ENCODE measurements at places on chromosomes 5 and 9.

- no peak for DNase-seq
These were observed 537.8 kb upstream of the PTGER4 start for GRCh38 chr5:40141896-40142295.

DNA sequence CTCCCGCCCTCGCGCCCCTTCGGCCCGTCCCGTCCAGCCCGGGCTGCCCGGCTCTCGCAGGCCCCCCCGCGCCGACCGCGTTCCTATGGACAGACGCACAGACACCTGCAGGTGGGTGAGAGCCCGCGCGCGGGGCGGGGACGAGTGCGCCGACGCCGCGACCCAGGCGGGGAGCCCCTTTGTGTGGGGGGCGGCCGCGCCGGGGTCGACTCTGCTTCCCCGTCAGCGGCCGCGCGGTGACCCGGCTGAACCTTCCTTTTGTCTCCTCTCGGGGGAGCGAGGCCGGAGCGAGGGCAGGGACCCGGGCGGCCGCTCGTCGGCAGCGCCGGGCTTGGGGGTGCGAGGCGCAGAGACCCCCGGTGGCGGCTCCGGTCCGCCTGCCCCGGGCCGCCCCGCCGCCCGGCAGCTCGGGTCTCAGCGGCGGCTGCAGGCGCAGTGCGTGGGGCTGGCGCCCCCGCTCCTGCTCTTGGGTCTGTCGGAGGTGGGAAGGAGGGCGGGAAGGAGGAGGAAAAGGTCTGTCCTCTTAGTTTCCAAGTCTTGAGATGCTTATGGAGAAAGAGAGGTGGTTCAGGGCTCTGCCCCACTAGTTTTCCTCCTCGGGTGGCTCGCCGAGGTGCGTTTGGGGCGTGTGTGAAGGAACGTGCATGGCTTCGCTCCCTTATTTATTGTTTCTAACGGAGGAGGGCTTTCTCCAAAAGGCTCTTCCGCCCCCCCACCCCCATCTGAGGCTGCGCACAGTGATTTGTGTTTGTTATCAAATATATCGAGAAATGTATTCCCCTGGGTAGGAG lies 576 bp downstream of the KIAA1958 start:
- DNase-seq = peak; percentile 71

- DNase-seq = peak; percentile 6
These were observed 141.4 kb downstream of the AOPEP start for GRCh38 chr9:94867842-94868312.

GRCh38 chr9:78438780-78439179 lies 141.9 kb downstream of the PSAT1 start:
- no peak for DNase-seq

GRCh38 chr9:87336407-87336806 lies 161.3 kb upstream of the DAPK1 start:
- DNase-seq = no peak

DNA sequence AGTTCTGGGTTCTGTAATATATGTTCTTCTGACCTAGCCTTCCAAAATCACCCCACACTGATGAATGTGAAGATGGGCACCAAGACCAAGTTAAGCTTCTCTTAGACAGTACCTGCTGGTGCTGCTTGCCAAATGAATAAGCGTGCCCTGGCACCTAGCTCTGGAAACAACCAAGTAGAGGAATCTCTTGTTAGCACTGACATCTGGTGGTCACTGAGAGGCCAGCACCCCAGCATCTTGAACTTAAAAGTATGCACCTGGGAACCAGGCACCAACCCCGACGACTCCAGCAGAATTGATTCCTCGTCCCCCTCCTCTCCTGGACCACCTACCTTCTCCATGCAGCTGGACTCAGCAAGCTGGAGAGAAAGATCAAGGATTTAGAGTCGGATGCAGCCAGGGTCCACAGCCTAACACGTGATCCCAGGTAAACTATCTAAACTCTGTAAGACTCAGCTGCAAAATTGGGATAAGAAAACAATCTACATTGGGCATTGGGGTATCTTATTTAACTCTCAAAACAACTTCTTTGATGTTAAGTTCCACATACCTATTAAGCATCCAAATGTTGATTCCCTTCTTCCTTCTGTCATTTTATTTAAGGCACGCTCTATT lies 89.8 kb downstream of the SLC1A3 start:
- DNase-seq = peak; percentile 77

GRCh38 chr9:135360617-135361016 lies 119.0 kb upstream of the PPP1R26 start:
- DNase-seq = no peak

DNA sequence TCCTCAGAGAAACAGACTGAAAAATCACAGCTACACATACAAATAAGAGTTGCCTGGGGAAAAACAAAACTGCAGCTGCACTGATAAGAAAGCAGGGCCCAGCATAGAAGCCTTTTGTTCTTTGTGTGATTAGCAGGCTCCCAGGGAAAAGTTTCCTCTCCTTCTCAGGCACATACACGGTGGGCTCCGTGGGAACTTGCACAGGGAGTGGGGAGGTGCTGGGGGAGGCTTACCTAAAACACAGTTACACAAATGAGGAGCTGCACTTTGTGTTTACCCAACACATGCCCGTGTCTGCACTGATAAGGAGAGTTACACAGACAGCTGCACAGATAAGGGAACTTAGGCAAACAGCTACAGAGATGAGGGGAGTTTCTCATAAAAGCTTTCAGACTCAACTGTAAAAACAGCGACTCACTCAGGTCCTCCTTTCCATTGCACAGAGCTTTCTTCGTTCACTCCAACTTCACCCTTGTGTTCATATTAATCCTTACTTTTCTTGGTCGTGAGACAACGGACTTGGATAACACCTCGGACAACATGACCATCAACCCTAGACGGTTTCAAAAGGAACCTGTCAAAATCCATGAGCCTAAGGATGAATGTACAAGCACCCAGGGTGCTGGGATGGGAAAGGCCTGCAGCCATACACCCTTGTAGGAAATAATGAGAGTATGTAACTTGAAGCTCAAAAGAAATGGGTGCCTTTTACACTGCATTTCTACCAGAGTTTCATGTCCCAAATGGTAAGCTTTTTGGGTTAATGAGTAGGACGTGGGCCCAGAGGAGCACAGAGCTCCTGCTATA lies 50.8 kb downstream of the SERINC5 start:
- no peak for DNase-seq

DNA sequence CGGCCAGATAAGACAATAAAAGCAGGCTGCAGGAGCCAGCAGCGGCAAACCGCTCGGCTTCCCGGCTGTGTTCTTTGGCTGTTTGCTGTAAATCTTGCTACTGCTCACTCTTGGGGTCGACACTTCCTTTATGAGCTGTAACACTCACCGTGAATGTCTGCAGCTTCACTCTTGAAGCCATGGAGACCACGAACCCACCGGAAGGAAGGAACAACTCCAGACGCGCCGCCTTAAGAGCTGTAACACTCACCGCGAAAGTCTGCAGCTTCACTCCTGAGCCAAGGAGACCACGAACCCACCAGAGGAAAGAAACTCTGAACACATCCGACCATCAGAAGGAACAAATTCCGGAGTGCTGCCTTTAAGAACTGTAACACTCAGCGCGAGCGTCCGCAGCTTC lies 451.7 kb downstream of the AGTPBP1 start:
- DNase-seq = no peak

DNA sequence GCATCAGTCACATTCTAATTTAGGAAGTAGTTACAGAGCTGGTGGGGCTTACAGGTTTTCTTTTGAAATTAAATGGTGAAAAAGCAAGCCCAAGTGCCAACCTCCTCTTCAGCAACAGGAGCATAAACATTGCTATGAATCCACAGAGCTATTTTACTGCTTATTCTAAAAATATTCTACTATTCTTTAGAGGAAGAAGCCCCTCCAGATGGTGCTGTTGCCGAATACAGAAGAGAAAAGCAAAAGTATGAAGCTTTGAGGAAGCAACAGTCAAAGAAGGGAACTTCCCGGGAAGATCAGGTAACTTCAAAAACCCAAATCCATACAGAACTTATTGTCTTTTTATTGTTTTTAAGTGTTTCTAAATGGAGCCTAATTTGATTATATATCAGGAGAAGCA lies 202.8 kb downstream of the CWC27 start:
- no peak for DNase-seq

- DNase-seq = no peak
These were observed 938 bp downstream of the LPAR1 start for GRCh38 chr9:111037356-111037707.

DNA sequence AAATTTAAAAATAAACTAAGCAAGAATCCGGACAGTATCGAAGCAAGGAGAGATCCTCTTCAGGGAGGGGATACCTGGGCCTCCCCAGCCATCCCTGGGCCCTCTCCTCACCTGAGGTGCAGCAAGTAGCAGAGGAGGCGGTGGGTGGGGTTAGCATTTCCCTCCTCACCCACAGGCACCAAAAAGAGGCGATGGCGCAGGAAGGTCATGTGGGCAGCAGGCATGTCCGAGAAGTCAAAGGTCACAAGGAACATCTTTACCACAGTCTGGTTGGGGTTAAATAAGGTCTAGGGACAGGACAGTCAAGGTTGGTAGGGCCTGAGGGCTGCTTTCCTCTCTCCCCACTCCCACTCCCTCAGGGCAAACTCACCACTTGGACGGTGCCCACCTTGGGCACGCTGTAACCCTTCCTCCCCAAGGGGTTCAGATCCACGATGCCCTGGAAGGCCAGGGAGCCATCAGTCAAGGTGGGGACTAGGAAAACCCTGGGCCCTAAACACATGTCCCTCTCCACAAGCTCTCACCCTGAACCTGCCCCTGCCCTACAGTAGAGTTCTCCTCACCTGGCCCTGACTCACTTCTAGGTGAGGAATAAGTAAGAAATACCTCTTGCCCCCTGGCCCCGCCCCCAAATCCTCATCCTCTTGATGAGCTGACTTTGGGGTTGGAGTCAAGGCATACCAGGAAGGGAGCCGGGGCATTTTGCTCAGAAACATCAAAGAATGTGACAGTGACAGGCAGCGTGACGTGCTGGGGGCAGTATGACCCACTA lies 2.8 kb upstream of the STOML2 start:
- no peak for DNase-seq

DNA sequence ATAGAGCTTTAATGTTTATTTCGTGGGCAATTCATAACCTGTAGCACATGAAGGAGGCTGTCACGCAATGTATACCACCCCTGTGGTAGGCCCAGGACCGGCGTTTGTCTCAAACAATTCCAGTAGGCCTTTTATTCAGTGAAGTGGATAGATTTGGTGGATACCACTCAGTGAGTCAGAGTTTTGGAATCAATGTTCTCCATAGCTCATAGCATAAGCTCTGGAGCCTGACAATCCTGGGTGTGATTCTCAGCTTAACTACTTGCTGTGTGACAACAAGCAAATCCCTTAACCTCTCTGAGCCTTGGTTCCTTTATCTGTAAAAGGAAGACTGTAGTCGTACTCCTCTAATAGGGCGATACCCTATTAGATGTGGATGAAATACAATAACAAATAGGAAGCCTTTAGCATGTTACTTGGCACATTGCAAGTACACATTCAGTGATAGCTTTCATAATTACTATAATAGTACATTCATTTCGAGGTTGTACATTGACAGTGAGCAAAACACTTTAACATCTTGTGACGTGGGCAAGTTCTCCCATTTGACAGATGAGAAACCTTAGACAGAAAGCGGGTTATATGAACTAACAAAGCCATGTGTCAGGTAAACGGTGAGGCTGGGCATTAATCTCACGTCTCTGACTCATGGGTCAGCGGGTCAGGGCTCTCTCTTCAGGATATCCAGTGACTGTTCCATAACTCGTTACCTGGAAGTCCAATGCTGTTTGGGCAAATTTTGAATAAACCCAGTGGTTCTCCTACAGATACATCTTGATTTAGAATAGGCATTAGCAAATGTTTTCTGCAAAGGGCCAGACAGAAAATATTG lies 130.8 kb downstream of the C9orf152 start:
- DNase-seq = no peak

DNA sequence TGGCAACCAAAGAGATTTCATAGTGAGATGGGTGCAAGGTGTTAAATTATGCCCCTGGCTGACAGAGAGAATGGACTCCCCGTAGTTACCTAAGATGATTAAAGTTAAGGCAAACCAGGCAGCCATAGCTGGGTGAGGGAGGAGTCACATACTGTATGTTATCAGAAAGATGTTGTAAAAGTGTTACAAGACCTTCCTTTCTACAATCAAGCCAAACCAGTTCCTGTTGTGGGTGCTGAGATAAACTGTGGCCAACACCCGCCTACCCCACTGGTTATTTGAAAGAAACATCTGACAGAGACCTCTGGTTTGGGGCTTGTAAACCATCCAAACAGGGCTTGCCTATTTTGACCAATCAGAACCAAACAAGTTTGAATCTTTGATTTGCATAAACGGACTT lies 684.7 kb upstream of the NUDT12 start:
- DNase-seq = no peak

DNA sequence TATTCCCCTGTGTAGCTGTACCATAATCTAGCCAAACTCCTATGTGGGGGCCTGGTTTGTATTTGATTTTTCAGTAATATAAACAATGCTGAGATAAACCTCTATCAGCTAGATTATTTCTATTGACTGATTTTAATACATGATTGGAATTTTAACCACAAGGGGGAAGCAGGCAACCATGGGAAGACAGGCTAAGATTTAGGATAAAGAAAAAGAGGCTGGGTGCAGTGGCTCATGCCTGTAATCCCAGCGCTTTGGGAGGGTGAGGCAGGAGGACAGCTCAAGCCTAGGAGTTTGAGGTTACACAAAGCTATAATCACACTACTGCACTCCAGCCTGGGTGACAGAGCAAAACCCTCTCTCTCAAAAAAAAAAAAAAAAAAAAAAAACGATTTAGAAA lies 18.1 kb upstream of the GPX3 start:
- peak; percentile 42 for DNase-seq

Measured in H1 (cell line).